ENCODE measurements at places on chromosomes 1 and 21.

- no peak for DNase-seq
Measured at GRCh38 chr1:44029260-44029910, 1.9 kb downstream of the SLC6A9 start.

DNA sequence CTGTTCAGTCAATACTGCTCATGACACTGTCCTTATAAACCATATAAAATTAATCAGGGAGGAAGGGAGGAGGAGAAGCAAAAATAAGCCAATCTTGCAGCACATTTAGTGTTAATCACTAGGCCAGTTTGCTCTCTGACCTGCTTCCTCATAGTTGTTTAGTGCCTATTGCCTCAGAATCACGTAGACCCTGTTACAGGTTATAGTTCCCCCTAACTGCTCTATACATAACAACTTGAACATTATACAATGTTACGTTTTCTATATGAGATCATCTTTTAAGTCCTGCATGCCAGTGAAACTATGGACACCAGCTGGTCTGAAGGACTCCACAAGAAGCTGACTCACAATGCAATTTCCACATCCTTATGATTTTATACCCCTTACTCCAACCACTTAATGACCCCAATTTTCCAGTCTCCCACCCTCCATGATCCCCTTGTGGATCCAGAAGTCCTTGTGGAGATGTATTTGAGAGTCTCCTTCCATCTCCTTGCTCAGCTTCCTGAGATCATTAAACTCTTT, 34.9 kb upstream of the TACSTD2 start:
- DNase-seq: no peak

DNA sequence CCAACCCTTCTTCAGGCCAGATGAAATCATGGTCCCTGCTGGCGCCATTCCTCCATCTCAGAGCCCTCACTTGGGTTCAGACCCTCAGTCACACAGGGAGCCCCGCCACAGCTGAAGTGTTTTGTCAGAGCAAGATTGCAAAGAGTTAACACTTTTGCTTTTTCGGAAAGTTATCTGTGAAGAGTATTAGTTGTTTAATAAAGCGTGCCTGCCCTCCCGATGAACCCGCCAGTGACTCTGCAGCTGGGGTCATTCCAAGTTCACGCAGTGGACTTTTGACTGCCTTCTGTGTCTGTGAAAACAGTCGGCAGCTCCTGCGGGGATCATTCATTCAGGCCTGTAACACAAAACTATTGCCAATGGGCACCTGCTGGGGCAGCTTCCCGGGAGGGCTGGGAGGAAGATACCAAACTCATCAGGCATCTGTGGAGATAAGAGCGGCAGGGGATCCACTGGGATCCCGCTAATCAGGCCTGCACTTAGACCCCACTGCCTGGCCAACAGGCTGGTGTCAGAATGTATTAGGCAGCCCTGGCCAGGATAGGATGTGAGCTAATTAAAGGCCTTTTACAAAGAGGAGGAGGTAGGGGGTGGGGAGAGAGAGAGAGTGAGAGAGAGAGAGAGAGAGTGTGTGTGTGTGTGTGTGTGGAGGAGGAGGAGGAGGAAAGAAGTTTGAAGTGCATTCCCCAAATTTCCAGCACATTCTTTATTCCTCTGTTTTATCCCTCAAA, 184.5 kb downstream of the DHRS3 start:
- DNase-seq: peak; percentile 34

DNA sequence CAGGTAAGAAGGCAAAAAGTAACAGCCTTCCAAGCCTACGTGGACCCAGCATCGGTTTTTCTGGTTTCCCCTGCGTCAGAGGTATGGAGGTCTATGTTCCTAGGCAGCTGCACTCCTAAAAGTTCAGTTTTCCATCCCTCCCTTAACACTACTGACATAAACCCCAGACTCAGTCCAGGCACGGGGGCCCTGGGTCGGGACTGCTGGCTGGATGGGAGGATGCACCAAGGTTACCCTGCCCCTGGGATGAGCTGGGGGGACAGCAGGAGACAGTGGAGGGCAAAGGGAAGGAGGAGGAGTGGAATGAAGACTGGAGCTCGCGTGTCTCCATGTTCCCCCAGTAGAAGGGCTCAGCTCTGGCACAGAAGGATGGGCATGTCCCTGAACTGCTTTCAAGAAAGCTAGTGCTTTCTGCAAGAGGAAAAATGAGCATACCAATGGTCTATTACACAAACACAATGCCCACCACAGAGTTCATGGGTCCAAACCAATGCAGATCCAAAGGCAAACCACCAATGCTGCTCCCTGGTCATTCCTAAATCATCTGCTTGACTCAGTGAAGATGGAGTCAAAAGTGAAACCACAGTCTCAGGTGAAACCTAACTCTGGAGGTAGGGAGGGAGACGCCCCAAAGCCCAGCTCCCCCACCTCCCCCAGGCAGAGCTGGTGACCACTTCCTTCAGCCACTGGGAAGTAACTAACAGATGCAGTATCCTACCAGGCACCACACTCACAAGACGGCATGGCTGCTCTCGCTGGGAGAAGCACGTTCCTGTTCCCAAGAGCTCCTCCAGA, 54.9 kb downstream of the CD46 start:
- DNase-seq: peak; percentile 5

DNA sequence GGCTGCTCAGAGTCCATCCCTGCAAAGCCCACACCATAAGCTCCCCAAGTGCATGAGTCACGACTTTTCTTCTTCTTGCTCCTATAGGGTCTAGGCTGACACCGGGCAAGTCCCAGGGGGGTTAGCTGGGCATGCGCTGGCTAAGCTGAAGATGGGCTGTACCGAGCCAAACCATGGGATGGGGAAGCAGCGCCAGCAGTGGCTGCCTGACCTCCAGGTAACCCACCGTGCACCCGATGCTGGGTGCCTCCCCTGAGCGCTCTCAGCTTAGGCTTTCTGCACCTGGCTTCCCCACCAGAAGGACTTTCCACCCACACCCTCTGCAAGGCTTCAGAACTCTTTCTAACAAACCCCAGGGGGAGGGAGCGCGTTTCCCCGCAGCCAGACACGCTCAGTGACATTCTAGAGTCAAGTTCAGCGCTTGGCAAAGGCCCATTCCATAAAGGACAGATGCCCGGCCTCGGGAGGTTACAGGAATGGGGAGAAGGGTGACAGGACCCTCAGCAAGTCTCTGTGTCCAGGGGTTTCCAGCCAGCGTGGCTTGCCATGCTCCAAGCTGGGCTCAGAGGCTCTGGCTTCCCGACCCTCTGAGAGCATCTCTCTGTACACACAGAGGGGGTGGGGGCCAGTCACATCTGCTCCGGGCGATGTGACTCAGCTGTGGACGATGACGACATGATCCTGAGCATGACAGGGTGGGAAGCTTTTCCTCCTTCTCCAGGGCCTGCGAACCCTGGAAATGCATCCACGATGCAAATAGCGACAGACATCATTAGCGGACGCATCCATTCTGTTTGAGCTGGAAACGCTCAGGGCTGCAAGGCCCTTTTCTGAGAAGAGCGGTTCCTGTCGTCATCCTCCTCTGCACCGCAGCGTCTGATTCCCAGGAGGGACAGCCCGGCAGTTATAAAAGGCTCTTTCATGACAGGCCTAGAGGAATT, 107.8 kb downstream of the SIK1 start:
- no peak for DNase-seq

GRCh38 chr1:109792056-109792831, 28.5 kb upstream of the EPS8L3 start:
- DNase-seq: peak; percentile 94

- no peak for DNase-seq
Measured at GRCh38 chr1:110380672-110381283, 10.0 kb downstream of the SLC16A4 start.

GRCh38 chr1:61079898-61080336, 2.4 kb upstream of the NFIA start:
- DNase-seq: peak; percentile 66

GRCh38 chr21:15037900-15038293, 26.9 kb downstream of the NRIP1 start:
- DNase-seq: no peak

DNA sequence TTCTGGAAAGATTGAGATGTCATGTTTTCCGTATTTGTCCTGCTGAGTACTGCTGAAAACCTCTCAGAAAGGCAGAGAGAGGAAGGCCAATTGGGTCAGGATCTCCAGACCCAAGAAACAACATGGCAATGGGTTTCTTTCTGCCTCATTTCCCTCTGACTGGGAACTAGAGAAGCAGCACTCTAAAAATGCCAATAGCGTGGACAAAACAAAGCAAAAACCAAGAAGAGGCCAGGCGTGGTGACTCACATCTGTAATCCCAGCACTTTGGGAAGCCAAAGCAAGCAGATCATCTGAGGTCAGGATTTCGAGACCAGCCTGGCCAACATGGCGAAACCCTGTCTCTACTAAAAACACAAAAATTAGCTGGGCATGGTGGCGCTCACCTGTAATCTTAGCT, 18.3 kb downstream of the TNFRSF9 start:
- DNase-seq: no peak

DNA sequence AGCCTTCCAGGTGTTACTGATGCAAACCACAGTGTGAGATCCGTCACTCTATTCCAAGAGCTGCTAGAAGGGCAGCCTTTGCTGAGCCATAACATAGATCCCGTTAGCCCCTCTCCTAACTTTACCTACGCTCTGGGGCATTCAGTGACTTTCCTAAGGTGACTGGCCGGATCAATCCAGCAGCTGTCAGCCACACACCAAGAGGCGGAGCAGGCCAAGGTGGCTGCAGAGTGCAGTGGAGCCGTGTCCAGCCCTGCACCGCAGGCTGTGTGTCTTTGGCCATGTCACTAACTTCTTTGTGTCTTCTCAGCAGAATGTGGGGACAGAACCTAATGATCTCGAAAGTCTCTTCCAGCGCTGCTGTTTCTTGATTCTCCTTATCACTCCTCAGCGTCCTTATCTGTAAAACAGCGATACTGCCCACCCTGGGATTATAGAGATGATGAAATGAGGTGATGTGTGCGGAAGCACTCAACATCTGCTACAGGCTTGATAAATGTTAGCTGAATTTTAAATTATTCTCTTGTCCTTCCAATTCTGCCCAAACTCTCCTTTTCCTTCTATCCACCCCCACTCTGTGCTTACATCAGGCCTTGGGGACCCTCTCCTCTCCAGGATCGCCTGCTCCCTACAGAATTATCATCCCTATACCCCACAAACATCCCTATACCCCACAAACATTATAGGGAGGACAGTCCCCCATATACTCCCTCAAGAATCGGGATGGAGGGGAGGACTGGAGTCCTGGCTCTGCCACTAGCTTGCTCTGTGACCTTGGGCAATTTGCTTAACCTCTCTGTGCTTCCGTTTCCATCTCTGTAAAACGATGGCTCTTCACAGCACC, 25.8 kb upstream of the LRRN2 start:
- DNase-seq: no peak

DNA sequence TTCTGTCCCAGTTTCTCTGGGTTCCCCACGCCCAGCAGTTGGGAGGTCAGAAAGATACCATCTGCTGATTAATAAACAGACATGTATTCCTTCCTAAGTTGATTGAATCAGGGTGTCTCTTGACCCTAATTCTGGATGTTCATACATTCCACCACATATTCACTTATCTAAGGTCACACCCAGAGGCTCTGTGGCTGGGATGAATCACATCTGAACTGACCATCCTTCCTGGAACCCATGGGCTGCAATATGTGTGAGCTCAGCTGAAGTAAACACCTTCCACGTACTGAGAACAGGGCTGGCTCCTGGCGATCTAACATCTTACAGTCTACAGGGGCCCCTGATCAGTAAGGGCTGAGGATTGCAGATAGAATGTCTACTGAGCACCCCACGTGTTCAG, 20.5 kb upstream of the TRABD2B start:
- DNase-seq: peak; percentile 25

DNA sequence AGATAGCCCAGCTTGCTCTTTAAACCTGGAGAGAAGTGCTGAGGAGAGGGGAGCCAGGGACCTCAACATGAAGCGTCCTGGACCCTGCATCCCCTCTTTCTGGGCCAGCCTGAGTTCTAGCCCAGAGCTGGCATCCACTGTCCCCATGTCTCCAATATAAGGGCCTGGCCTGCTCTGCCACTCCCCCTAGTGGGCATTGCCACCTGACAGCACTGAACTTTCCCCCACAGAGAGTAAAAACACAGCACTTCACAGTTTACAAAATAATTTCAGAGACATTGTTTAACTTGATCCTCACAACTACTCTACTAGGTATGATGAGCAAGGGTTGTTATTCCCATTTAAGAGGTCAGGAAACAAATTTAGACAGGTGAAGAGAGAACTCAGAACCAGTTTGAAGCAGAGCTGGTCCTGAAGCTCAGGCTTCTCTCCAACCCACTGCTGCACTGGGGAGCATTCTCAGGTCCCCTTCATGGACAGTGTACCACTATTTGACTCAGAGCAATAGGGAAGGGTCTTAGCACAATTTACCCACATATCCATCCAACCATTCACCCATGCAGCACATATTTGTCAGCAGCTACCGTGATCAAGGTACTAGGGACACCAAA, 151.2 kb downstream of the DMRTA2 start:
- peak; percentile 2 for DNase-seq

GRCh38 chr1:27515626-27516025, 25.7 kb upstream of the WASF2 start:
- no peak for DNase-seq

GRCh38 chr1:205376739-205377138, 20.0 kb upstream of the KLHDC8A start:
- no peak for DNase-seq

DNA sequence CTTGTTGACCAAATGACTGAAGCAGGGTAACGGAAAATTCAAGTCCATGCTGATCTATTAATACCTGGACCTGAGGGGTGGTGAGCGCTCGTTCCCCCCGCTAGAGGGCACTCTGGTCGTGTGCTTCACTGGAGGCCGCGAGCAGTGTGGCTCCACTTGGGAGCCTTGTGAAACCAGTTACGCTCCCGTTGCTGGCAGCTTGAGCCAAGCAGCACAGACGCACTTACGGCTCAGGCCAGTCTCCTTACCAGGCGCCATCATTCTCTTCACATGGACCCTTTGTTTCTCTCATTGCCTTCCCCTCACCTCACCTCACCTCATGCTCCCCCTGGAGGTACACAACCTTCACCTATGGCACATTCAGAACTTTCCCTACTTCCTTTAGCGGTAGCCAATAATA, 49.7 kb upstream of the TSPAN2 start:
- DNase-seq: peak; percentile 82

- DNase-seq: peak; percentile 67
Measured at GRCh38 chr1:202207292-202207691, 13.7 kb downstream of the LGR6 start.

- DNase-seq: no peak
Measured at GRCh38 chr1:47875036-47875435, 122.1 kb downstream of the TRABD2B start.

GRCh38 chr1:54323324-54323739, 82.9 kb downstream of the SSBP3 start:
- DNase-seq: no peak

- no peak for DNase-seq
Measured at GRCh38 chr1:154440036-154440804, 35.1 kb downstream of the IL6R start.

GRCh38 chr1:247204177-247204647, 32.4 kb upstream of the ZNF124 start:
- no peak for DNase-seq

DNA sequence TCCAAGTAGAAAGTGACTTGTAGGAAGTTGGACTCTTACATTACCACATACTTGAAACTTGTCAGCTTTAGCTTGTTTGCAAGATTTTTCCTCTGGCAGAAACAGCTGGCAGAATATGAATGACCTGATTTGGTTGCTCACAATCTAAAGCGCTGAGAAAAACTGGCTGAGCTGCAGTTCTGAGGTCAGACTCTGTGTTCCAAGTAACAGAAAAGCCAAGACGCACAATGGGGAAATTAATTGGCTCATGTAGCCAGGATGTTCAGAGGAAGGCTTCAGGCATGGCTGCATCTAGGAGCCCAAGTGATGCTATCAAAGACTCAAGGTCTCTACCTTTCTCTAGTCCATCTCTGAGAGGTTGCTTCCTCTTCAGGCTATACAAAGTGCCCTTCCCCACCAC, 27.0 kb downstream of the ALPL start:
- no peak for DNase-seq
